Hepatocyte (in vitro differentiated cells): ENCODE measurements at places on chromosomes 12 and 14. TPM values are rescaled to one million over a fixed set of nuclear protein-coding genes. Genes with fewer than 3 reads are reported as not detected.

GRCh38 chr14:69574263-69574953, at the start of gene CCDC177:
TSS of gene CCDC177 (minus strand) at chr14:69574871. CDS start at chr14:69573622, 1,249 bp downstream.
- peaks cover 47% of the 10 kb centered on the region for H3K27me3 ChIP-seq
- H3K4me3 ChIP-seq: no peak within 1 kb of the TSS
- DNase-seq: peak; percentile 82
- no peak within 1 kb of the TSS for H3K27ac ChIP-seq

FAR2 gene
- 4.4 and 5.2 TPM in 2 replicates for total RNA-seq

GRCh38 chr14:104216457-104216856, 78.1 kb downstream of the KIF26A start:
- DNase-seq: no peak
- H3K27ac ChIP-seq: no peak overlapping the region
- H3K36me3 ChIP-seq: no peaks in the 10 kb centered on the region
- peaks cover 3% of the 10 kb centered on the region for H3K4me1 ChIP-seq
- no peak overlapping the region for H3K4me3 ChIP-seq
- H3K27me3 ChIP-seq: no peaks in the 10 kb centered on the region

PELI2 gene
- total RNA-seq: 12.5 and 16.1 TPM in 2 replicates

- no peak for DNase-seq
- no peaks in the 10 kb centered on the region for H3K27me3 ChIP-seq
- H3K4me1 ChIP-seq: peaks cover 21% of the 10 kb centered on the region
- no peaks in the 10 kb centered on the region for H3K36me3 ChIP-seq
- no peak overlapping the region for H3K4me3 ChIP-seq
Measured at GRCh38 chr14:104868060-104868740, 3.1 kb downstream of the CEP170B start.

DNA sequence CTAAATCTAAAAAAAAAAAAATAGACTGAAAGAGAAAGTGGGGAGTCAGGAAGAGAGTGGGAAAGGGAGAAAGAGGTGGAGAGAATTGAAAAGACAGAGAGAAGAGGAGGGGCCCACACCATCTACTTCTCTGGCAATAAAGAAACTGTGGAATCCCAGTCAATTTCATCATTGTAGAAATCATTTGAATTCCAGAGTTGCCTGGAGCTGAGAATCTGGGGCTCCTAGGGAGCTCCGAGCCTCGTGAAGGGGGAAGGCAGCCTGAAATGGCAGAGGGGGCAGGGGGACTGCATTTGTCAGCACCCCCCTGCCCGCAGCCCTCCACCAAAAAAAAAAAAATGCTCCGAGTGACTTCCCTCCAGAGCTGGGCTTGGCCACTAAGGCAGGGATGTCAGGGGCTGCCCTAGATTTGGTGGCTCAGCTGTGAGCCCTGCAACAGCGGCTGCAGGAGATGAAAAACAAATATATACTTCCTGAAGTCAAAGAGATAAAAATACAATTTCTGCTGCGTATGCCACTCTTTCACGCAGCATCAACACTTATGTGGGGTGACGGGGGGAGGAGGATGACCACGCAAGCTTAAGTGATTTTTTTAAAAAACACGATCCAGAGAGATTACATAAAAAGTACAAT, 80.5 kb downstream of the BCL11B start:
- H3K27me3 ChIP-seq: no peaks in the 10 kb centered on the region
- H3K4me3 ChIP-seq: no peak overlapping the region
- DNase-seq: no peak
- H3K27ac ChIP-seq: no peak overlapping the region
- no peaks in the 10 kb centered on the region for H3K36me3 ChIP-seq

- H3K36me3 ChIP-seq: peaks cover 4% of the 10 kb centered on the region
- DNase-seq: no peak
- H3K4me1 ChIP-seq: peaks cover 6% of the 10 kb centered on the region
- no peaks in the 10 kb centered on the region for H3K27me3 ChIP-seq
- no peak overlapping the region for H3K27ac ChIP-seq
Measured at GRCh38 chr12:92848740-92849139, 80.4 kb downstream of the EEA1 start.

DNA sequence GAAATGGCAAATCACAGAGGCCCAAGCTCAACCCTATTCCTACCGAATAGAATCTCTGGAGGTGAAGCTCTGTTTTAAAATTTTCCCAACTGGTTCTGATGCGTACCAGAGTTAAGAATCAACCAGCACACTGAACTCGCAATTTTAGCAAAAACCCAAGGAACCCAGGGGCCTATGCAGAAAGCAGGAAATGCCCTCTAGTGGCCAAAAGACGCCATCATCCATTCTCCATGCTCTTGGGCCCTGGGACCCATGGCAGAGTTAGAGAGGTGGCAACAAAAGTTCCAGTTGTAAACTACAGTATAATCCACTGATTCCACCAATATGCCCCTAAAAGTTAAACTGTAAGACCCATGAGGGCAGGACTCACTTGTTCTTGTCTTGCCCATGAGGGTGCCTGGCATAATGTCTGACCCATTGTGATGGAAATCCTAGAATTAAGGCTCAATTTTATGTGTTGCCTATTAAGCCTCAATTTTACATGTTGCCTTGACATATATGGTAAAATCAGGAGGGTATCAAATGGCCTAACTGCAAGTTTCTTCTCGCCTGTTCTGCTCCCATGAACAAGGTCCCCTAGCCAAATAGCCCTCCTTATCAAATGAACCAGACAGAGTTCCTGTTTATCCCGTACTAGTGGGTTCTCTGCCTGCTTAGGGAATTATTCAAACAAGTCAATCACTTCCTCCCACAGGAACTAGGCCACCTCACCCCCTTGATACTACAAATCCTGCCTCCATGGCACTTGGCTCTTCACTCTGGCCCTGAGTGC, 137.5 kb upstream of the CPM start:
- no peaks in the 10 kb centered on the region for H3K36me3 ChIP-seq
- no peaks in the 10 kb centered on the region for H3K4me1 ChIP-seq
- H3K27me3 ChIP-seq: no peaks in the 10 kb centered on the region
- DNase-seq: peak; percentile 81
- no peak overlapping the region for H3K4me3 ChIP-seq

- H3K36me3 ChIP-seq: no peaks in the 10 kb centered on the region
- no peaks in the 10 kb centered on the region for H3K27me3 ChIP-seq
- H3K4me1 ChIP-seq: no peaks in the 10 kb centered on the region
- H3K27ac ChIP-seq: peak overlapping the region; percentile 56
- no peak overlapping the region for H3K4me3 ChIP-seq
Measured at GRCh38 chr12:48489012-48489411, 6.7 kb downstream of the C12orf54 start.

DNA sequence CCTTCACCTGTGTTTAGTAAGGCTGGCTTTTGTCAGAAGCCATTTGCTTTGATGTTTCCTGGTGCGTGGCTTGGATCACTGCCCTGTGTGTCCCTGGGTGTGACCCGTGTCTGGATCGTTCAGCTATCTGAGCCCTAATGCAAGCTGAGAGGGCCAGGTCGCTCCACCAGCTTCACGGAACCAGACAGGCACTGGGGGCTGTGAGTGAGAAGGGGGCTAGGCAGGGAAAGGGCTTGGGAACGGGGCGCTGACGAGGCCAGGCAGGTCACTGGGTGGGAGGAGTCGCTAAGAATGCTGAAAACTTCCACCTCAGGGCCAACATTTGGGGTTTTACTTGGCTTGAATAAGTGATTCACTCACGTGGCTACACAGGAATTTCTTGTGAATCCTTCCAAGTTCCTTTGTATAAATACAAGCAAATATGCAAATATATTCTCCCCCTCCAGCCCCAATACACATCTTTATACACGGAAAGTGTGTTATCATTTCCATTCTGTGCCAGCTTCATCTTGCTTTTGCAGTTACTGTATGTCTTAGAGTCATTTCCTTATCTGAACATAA, 24.2 kb upstream of the MMP17 start:
- H3K27ac ChIP-seq: no peak overlapping the region
- H3K36me3 ChIP-seq: no peaks in the 10 kb centered on the region
- no peak overlapping the region for H3K4me3 ChIP-seq

IFT81 gene
- total RNA-seq: 13.7 and 14.6 TPM in 2 replicates

DNA sequence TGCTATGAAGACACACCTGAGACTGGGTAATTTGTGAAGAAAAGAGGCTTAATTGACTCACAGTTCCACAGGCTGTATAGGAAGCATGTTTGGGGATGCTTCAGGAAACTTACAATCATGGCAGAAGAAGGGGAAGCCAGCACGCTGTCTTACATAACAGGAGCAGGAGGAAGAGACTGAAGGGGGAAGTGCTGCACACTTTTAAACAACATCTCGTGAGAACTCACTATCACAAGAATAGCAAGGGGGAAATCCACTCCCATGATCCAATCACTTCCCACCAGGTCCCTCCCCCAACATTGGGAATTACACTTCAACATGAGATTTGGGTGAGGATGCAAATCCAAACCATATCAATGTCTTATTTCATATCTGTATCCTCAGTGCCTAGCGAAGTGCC, 307.2 kb downstream of the ATP23 start:
- H3K4me1 ChIP-seq: no peaks in the 10 kb centered on the region
- no peak overlapping the region for H3K27ac ChIP-seq
- no peak overlapping the region for H3K4me3 ChIP-seq
- DNase-seq: no peak
- H3K27me3 ChIP-seq: no peaks in the 10 kb centered on the region

DNA sequence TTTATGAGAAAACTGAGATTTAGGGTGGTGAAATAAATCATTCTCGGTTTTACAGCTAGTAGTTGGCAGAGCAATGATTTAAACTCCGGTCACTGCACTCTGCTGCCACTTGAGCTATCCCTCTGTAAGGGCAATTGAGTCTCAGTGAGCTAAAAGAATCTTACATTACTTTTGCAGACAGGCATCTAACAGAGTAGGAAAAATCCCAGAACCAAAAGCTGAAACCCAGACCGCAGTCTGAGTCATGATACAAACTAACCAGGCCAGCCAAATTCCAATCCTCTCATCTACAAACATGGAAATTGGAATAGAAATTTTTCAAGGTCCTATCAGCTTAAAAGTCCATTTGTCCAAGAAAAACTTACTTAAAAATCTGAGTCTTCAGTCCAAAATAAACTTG, 73.7 kb downstream of the ANKS1B start:
- DNase-seq: peak; percentile 49
- no peak overlapping the region for H3K27ac ChIP-seq
- H3K36me3 ChIP-seq: no peaks in the 10 kb centered on the region
- no peaks in the 10 kb centered on the region for H3K27me3 ChIP-seq
- H3K4me3 ChIP-seq: no peak overlapping the region
- no peaks in the 10 kb centered on the region for H3K4me1 ChIP-seq

KCNJ8 gene
- total RNA-seq: 37.3 and 48.3 TPM in 2 replicates

- DNase-seq: peak; percentile 25
- H3K36me3 ChIP-seq: no peaks in the 10 kb centered on the region
- no peak overlapping the region for H3K27ac ChIP-seq
- no peak overlapping the region for H3K4me3 ChIP-seq
- H3K27me3 ChIP-seq: no peaks in the 10 kb centered on the region
Measured at GRCh38 chr12:45122768-45123380, 72.0 kb upstream of the DBX2 start.

- no peaks in the 10 kb centered on the region for H3K4me1 ChIP-seq
- H3K27me3 ChIP-seq: no peaks in the 10 kb centered on the region
- H3K36me3 ChIP-seq: no peaks in the 10 kb centered on the region
- no peak overlapping the region for H3K27ac ChIP-seq
- H3K4me3 ChIP-seq: no peak overlapping the region
Measured at GRCh38 chr12:19894050-19894449, 454.8 kb downstream of the AEBP2 start.

- H3K27me3 ChIP-seq: no peaks in the 10 kb centered on the region
- no peaks in the 10 kb centered on the region for H3K4me1 ChIP-seq
- no peak overlapping the region for H3K4me3 ChIP-seq
- no peak overlapping the region for H3K27ac ChIP-seq
- DNase-seq: no peak
Measured at GRCh38 chr14:91394105-91395081, 23.2 kb downstream of the CCDC88C start.

DNA sequence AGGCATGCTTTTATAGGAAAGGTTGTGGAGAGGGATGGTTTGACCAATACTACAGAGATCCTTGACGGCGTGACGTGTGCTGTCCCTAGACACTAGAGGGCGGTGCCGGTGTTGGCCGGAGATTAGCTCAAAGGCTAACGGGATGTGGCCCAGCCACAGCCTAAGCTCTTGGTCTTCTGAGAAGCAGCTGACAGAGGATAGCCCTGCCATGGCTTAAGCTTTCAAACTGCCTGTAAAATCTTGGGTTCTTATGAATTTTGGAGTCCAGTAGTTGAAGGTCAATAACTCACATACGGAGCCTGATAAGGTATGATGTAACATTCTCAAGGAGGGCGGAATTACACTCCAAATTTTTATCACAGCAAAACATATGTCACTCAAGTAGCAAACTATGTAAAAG, 515.7 kb upstream of the ATXN7L3B start:
- H3K4me1 ChIP-seq: no peaks in the 10 kb centered on the region
- no peaks in the 10 kb centered on the region for H3K36me3 ChIP-seq
- no peak overlapping the region for H3K27ac ChIP-seq
- DNase-seq: peak; percentile 80
- no peak overlapping the region for H3K4me3 ChIP-seq

GRCh38 chr12:66331016-66331415, 28.7 kb downstream of the HELB start:
- no peak for DNase-seq
- no peaks in the 10 kb centered on the region for H3K36me3 ChIP-seq
- H3K4me1 ChIP-seq: no peaks in the 10 kb centered on the region
- H3K4me3 ChIP-seq: no peak overlapping the region
- no peak overlapping the region for H3K27ac ChIP-seq

DNA sequence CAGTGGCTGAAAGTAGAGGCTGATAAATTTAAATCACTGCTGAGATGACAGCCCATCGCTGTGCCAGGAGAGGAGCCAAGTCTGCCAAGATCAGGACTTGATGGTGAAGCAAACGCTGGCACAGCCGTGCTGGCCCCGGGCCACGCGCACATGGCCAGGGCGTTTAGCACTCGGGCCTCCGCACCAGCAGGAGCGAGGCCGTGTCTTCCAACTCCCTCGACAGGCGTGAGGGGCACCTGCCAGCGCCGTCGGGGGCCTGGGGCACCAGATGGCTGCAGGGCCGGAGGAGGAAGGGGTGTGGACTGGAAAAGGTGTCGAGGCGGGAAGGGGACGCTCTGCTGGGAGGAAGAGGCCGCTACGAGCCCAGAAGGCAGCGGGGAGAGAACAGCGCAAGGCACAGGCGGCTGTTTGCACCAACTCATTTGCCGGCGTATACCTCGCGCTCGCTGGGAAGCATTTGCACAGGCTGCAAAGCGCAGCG, 29.5 kb downstream of the RIMBP2 start:
- H3K36me3 ChIP-seq: no peaks in the 10 kb centered on the region
- no peak for DNase-seq
- no peak overlapping the region for H3K27ac ChIP-seq
- no peak overlapping the region for H3K4me3 ChIP-seq
- H3K4me1 ChIP-seq: peaks cover 5% of the 10 kb centered on the region

SPX gene
- total RNA-seq: 0.63 and 1.3 TPM in 2 replicates

HRK gene
- total RNA-seq: 0.08 TPM in 1 of 2 replicates, not detected in the other
